GM06990 (cell line): ENCODE measurements at places on chromosomes 3 and 15.

GRCh38 chr15:70480196-70480856 lies 283.0 kb downstream of the UACA start:
- DNase-seq: peak; percentile 72

GRCh38 chr3:150972366-150973071 lies at the start of gene CLRN1:
TSS of gene CLRN1 (minus strand) at chr3:150972727. CDS start at chr3:150972708, 19 bp downstream.
- DNase-seq: no peak

DNA sequence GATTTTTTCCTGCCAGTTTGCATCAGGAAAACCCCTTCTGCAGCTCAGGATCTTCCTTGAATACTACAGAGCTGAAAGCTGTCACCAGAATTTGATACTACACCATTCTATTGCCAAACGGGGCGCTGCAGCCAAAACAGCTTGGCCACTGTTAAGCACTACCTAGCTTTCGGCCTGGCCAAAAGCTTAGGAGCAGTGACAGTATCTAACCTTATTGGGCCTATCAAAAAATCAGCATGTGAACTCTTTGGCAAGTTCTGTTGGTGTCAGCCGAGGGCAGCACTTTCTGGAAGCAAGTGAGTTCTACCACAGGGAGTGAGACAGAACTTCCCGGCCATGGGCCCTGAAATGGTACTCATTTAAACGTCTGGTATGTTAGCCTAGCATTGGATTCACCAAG lies 16.1 kb upstream of the GYG1 start:
- DNase-seq: no peak

GRCh38 chr15:70023769-70024491 lies 73.8 kb downstream of the TLE3 start:
- no peak for DNase-seq

DNA sequence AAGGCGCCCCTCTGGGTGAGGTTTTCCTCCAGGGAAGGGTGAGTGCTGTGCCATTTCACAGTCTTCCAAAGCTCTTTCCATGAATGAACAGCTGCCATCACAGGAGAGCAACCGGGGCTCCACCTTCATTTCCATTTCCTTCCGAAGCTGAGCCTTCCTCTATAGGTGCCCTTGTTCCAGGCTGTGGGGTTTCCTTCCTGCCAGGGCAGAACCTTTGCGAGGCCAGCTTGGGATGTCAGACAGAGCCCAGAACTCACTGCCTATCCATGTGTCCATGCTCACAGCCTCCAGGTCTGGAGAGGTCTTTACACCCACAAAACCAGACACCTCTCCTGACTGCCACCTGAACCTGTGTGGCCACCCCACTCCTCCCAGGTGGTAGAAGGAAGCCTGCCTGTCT lies 49.2 kb downstream of the SLCO2A1 start:
- DNase-seq: no peak

GRCh38 chr3:71778353-71778752 lies 6.6 kb downstream of the PROK2 start:
- DNase-seq: no peak

DNA sequence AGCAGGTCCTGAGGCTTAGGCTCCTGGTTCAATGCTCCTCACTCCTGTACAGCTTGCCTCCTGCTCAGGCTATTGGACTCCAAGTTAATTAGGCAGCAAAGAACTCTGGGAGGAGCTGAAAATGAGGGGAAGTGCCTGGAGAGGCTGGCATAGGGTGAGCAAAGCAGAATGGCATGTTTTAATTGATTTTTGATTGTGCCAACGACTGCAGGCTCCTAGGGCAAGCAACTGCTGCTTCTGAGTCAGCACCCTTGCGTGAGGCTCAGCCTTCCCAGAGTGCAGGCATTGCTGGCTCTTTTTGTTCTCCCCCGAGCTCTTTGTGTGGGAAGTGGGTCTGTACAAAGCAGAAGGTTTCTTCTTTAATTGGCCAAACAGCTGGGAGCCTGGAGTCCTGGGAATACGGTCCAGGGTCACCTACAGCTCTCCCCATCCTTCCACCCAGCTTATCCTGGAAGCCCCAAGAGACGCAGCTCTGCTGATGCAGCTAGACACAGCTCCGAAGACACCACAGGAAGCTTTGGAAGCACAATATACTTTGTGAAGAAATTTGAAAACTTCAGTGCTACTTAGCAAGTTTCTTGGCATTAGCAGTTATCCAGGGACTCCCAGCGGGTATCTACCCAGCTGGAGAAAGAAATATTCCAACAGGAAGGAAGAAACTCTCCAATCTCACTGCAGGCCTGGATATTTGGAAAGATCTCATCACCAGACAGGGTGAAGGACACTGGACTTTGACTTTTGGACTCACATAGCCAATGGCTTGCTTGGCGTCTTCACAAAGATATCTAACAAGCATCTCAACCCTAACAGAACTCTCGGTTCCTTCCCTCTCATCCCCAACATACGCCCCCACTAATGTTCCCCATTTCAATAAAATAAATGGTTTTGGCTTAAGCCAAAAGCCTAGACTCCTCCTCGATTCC lies 76.8 kb downstream of the BDH1 start:
- DNase-seq: no peak

GRCh38 chr3:112930771-112931170 lies 44.1 kb downstream of the CD200R1 start:
- no peak for DNase-seq

GRCh38 chr3:141556034-141556433 lies 69.2 kb downstream of the RASA2 start:
- no peak for DNase-seq

DNA sequence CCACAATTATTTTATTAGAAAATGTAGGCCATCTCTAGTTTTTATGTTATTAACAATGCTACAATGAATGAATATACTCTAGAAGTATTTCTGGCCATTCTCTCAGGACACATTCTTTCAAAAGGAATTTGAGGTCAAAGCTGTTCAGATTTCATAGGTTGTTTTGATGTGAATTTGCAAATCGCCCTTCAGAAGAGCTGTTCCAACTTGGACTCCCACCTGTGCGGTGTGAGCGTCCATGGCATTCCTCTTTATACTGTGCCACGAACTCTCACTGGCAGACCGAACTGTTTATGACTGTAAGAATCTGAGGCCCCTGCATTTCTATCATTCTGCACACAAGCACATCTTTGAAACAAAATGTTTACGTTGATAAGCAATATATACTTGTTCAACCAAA lies 18.6 kb upstream of the SLC24A5 start:
- DNase-seq: no peak

DNA sequence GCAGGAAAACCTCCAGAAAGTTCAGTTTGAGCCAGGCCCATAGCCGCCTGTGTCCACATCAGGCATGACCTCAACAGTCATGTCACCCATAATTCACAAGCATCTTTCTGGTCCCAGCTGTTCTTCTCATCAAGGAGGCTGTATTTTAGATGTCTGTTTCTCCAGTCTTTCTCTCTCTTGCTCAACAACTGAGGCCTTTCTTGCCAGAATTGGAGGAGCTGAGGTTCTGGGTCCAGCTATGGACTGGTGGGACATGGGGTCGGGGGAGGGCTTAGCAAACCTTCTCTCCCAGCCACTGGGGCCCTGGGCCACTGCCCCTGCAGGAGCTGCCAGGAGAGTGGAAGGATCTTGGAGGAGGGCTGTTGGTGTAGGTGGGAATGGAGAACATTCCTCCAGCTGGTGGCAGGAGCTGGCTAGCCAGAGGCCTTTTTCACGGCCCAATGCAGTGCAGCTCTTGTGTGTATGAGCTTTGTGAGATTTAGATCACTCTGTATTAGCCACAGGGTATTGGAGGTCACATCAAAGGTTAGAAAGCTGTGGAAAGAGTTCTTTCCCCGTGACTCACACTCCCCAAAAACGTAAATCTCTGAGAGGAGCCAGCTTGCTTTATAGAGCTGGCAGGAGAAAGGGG lies 23.5 kb downstream of the MAGEF1 start:
- DNase-seq: no peak

GRCh38 chr3:32292085-32292796 lies 53.8 kb downstream of the CMTM8 start:
- no peak for DNase-seq

- DNase-seq: no peak
Observed at GRCh38 chr3:189897406-189897805, 223.3 kb downstream of the P3H2 start.

GRCh38 chr3:108818404-108818803 lies 4.2 kb upstream of the TRAT1 start:
- DNase-seq: no peak

DNA sequence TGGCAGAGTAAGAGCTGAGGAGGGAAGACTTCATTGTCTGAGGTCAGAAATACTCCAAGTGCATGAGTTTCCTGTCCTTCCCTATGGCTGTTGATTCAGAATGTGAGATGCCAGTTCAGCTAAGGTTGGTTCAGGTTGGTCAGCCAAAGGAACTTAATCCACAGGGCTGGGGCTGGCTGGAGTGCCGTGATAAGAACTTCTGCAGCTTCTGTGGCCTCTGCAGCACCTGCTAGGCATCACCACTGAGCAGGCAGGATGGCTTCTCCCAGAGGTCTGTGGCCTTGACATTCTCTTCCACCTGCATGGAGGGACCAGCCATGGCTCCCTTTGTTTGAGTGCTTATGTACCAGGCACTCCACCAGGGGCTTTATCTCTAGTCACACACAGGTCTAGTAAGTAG lies 109.5 kb upstream of the PLXNA1 start:
- DNase-seq: no peak

- peak; percentile 51 for DNase-seq
Observed at GRCh38 chr15:52013151-52013791, 5.7 kb upstream of the MAPK6 start.

DNA sequence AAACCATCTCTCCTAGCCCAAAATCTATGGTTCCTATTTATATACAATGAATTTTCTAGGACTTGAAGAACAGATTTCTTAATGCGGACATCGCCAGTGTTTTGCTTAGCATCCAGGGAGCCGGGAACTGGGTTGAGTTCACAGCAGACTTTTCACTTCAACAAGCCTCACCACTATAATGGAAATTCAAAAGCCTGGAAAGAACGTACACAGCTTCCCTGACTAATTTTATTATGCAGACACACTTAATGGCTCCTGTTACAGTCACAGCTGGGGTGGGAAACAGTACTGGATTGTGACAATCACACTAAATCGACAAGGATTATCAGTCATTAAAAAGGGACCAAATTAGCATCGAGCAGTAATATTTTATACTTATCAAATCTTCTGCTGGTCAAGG lies 129.2 kb upstream of the BNIP2 start:
- DNase-seq: no peak

DNA sequence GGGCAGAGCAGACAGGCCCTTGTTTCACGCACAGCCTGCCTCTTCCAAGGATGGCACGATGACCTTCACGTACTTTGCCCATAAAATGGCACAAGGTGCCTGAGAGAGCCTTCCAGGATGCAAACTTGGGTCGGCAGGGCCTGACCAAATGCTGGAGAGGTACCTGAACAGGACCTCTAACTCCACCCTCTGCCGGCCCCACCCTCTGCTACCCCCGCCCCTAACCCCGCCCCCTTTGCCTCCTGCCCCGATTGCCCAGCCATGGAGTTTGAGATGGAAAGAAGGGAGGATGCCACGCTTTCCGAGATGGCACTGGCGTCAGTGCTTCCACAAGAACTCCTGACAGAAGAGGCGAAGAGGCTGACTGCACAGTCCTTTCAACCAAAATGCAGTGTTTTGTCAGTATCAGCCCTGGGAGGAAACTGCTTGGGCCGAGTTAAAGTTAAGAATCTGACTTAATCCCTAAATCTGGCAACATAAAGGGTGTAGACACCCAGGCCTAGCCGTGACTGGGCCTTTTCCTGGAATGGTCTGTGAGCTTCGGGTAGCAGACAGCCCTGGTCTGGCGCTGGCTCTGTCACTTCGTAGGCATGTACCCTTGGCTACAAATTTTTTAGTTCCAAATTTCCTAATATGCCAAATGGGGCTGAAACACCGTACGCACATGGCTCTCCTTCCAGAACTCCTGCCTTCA lies 230.3 kb upstream of the RGMA start:
- DNase-seq: no peak

DNA sequence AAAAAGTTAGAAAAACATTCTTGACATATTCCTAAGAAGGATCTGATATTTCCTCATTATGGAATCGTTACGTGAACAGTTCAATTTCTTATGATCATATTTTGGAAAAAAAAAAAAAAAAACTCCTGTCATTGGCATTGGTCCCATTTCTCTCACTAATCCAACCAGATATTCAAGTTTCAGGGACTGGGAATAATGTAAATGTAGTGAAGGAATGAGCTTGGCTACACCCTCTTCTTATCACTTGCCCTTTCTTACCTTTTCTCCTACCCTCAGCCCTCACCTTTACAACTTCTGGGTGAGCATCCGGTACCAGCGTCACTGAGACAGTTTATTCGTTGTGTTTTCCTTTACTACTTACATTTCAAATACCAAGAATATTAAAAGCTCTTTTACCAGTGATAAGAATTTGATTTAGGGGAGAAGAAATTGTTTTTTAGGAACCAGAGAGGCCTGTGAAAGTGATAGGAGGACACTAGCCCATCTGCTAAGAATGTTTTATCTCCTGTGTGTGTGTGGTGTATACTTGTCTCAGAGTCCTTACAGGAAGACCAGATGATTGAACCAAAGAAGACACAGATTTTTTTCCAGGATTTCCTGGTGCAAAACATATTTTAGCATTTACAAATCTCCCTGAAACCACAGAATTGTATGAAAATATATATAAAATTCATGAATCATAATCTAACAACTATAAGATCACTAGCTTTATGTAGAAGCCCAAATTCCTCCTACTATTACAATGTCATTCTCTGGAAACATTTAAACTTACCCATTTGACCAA lies 946.7 kb downstream of the ZPLD1 start:
- DNase-seq: no peak

- DNase-seq: no peak
Observed at GRCh38 chr3:141246224-141246957, 14.8 kb downstream of the PXYLP1 start.

DNA sequence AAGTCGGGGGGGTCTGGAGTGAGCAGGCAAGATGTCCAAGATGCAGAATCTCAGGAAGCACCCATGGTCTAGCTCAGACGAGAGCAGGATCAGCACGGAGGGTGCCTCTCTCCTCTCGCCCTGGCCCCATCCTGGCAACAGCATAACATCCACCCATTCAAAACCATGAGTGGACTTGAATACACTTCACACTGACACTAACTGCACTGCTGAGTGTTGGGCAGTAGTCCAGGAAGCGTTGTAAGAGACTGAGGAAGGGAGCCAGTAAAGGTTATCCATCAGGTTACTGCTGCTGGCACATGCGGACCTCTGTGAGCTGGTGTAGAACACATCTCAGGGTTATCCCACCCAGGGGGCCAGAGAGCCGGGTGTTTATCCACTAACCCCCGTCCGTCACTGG lies 131.0 kb upstream of the TOPAZ1 start:
- DNase-seq: no peak
